ENCODE measurements at places on chromosomes 7 and 10. TPM values are rescaled to one million over a fixed set of nuclear protein-coding genes. Genes with fewer than 3 reads are reported as not detected.

GRCh38 chr10:46250481-46250880, 36.3 kb upstream of the ANTXRL start:
- H3K27me3 ChIP-seq: no peaks in the 10 kb centered on the region
- H3K4me1 ChIP-seq: no peaks in the 10 kb centered on the region
- no peaks in the 10 kb centered on the region for H3K36me3 ChIP-seq
- no peak overlapping the region for H3K27ac ChIP-seq
- DNase-seq: no peak

Gene CELF2
- total RNA-seq: 107 TPM

DNA sequence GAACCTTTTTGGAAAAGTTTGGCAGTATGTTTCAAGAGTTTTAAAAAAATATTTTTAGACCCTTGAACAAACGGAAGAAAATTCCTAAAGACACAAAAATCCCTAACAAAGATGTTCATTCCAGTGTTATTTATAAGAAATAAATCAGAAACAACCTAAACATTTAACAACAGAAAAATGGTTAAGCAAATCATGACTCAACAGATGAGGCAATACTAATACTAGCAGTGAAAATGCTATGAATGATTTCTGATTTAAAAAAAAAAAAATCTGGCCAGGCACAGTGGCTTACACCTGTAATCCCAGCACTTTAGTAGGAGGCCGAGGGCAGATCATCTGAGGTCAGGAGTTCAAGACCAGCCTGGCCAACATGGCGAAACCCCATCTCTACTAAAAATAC, 61.0 kb downstream of the ARHGAP12 start:
- H3K4me1 ChIP-seq: peaks cover 2% of the 10 kb centered on the region
- no peaks in the 10 kb centered on the region for H3K27me3 ChIP-seq
- H3K27ac ChIP-seq: no peak overlapping the region
- H3K4me3 ChIP-seq: no peak overlapping the region
- H3K36me3 ChIP-seq: no peaks in the 10 kb centered on the region
- DNase-seq: no peak

- H3K36me3 ChIP-seq: no peaks in the 10 kb centered on the region
- DNase-seq: no peak
- H3K27ac ChIP-seq: no peak overlapping the region
- H3K27me3 ChIP-seq: no peaks in the 10 kb centered on the region
- H3K4me1 ChIP-seq: no peaks in the 10 kb centered on the region
- H3K4me3 ChIP-seq: no peak overlapping the region
These were observed 275.7 kb upstream of the FZD1 start for GRCh38 chr7:90988516-90988915.

- H3K4me3 ChIP-seq: peak overlapping the region; percentile 31
- no peaks in the 10 kb centered on the region for H3K36me3 ChIP-seq
- DNase-seq: peak; percentile 46
- H3K27ac ChIP-seq: no peak overlapping the region
- H3K27me3 ChIP-seq: no peaks in the 10 kb centered on the region
These were observed 121.6 kb upstream of the ZNF92 start for GRCh38 chr7:65251851-65252620.

DNA sequence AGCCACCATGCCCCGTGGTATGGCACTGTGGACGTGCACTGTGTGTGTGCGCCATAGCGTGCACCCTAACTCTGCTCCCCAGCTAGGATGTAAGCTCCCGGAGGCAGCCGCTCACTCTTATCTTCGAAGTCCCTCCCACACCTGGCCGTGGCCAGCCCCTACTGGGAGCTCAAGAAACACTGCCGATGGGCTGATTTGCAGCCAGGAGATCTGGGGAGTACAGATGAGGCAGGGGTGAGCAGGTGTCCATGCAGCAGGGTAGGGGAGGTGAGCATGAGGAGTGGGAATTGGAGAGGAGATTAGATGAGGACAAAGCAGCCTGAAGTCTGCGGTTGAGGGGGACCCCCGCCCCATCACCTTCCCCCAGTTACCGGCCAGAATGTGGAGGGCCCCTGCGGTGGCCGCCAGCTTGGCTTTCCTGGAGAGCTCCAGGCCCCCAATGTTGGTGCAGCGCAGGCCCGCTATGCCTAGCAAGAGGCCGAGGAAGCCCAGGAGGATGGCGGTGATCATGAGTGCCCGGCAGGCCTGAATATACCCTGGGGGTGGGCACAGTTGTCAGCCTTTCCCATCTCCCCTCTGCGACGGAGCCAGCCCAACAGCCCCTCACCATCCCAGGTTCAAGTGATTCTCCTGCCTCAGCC, 3.6 kb downstream of the CLDN15 start:
- no peak for DNase-seq
- H3K4me1 ChIP-seq: peaks cover 3% of the 10 kb centered on the region
- H3K27ac ChIP-seq: no peak overlapping the region
- no peaks in the 10 kb centered on the region for H3K27me3 ChIP-seq
- H3K36me3 ChIP-seq: no peaks in the 10 kb centered on the region

DNA sequence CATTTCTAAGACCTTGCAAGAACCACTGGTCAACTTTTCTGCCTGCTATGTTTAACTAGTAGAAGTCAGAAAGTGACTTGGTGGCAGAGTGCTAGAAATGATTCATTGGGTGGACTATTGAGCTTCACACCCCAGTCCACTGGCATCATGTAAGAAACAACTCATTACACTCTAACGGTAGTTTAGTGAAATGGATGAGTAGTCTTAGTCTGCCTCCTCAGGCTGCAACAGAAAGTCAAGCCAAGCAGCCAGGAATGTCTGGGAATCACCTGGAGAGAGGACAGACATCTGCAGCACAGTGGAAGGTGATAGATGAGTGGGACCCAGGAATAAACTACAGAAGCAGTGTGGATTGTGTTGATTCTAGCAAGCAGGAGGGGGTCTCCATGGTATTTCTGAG, 125.4 kb downstream of the AUTS2 start:
- H3K27ac ChIP-seq: no peak overlapping the region
- H3K36me3 ChIP-seq: no peaks in the 10 kb centered on the region
- H3K27me3 ChIP-seq: no peaks in the 10 kb centered on the region
- H3K4me3 ChIP-seq: no peak overlapping the region
- DNase-seq: no peak

DNA sequence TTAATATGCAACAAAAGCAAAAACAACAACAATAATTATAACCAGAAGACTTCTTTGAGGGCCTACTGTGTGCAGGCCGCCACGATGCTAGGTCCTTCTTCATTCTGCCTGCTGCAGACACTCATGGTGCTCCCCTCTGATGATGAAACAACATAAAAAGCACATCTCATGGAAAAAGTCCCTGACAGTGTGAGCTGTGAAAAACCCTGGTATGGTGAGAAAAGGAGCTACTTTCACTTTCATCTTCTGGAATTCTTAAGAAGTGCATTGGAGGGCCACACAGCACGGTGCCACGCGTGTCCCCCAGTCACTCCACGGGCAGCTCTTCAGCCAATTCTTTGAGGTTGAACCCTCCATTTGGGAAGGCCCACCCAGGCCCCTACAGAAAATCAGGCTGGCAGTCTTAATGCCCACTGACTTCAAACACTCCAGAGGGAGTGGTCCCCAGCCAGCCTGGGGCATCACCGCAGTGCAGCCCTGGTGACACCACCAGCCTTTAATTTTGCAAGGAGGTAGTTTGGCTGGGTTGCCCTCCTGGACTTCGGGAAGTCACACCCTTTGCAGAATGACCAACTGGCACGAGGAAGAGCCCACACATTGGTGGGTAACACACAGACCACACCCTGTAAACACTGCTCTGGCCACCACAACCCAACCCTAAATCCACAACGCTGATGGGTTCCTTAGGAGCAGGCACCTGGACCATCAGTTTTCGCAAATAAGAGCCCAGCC, 7.7 kb downstream of the KCNMA1 start:
- DNase-seq: no peak
- H3K4me1 ChIP-seq: peaks cover 1% of the 10 kb centered on the region
- no peak overlapping the region for H3K4me3 ChIP-seq
- H3K27ac ChIP-seq: no peak overlapping the region
- no peaks in the 10 kb centered on the region for H3K36me3 ChIP-seq
- no peaks in the 10 kb centered on the region for H3K27me3 ChIP-seq

DNA sequence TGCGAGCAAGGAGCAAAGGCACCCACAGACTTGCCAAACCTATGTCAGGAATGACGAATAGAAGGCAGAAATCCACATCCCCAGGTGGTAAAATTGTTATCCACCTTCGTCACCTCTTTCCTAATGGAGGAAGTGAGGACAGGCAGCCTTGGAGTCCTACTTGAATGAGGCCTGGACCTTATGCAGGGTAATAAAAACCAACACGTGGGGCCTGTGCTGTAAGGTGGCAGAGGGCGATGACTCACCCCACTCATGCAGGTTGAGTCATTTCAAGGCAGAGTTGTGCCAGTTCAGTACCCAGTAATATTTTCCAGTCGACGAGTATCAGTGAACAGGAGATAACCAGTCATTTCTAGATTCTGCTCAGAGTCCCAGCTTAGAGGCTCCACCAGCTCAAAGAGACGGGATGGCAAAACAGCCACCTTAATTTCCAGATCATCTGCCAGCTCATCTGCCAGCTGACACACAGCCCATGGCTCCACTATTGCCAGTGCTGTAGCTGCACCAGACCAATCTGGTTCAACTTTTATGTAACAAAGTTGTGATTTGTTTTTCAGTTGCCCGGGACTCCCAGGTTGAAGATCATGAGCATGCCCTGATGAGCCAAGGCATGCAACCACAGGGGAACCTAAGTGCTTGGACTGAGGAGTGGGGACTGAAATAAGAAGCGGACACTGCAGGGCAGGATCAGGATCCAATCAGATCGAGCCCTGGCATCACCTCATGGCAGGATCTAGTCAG, 176.2 kb upstream of the ITGB1 start:
- no peaks in the 10 kb centered on the region for H3K27me3 ChIP-seq
- no peak overlapping the region for H3K4me3 ChIP-seq
- H3K4me1 ChIP-seq: peaks cover under 1% of the 10 kb centered on the region
- no peak for DNase-seq
- H3K36me3 ChIP-seq: no peaks in the 10 kb centered on the region

DNA sequence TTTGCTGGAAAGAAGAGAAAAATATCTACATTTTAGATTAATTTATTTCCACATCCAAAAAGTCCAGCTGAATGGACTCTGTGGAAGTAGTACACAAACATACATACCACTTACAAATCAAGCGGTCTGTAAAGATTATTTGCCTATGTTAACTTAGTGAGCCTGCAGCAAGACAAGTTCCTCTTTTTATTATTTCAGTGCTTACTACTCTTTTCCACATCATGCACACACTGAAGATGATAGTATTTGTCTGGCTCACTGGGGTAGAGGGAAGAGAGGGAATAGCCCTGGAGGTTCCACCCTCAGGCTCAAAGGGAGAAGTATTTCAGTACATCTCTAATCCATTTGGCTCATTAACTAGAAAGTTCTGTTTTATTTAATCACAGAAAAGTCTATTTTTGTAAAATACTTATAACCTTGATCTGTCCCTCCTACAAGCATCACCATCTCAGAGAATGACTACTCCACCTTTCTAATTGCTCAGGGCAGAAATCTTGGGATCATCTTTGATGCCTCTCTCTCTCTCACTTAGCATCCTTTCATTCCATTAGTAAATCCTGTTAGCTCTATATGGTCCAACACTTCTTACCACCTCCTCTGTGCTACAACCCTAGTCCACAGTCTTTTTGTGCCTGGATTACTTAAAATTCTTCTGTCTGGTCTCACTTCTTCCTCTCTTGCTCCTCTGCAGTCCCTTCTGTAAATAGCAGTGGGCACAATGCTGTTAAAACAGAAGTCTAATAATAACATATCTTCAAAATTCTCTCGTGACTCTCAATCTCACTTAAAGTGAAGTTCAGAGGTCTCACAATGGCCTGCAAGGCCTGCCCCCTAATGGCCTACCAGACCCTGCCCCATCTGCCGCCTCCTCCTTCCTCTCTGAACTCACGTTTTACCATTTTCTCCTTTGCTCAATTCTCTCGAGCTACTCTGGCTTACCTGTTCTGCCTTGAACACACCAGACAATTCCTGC, 64.3 kb upstream of the CCDC6 start:
- H3K36me3 ChIP-seq: no peaks in the 10 kb centered on the region
- DNase-seq: no peak
- H3K27me3 ChIP-seq: no peaks in the 10 kb centered on the region
- H3K4me3 ChIP-seq: no peak overlapping the region

GRCh38 chr10:96271016-96271815, at the start of gene BLNK:
TSS of gene BLNK (minus strand) at chr10:96271569. CDS start at chr10:96271398, 171 bp downstream.
- H3K4me3 ChIP-seq: no peak within 1 kb of the TSS
- H3K27me3 ChIP-seq: no peaks in the 10 kb centered on the region
- no peak within 1 kb of the TSS for H3K27ac ChIP-seq
- H3K36me3 ChIP-seq: no peaks in the 10 kb centered on the region
- no peaks in the 10 kb centered on the region for H3K4me1 ChIP-seq

- H3K27me3 ChIP-seq: no peaks in the 10 kb centered on the region
- DNase-seq: no peak
- H3K4me1 ChIP-seq: no peaks in the 10 kb centered on the region
- no peaks in the 10 kb centered on the region for H3K36me3 ChIP-seq
- no peak overlapping the region for H3K4me3 ChIP-seq
These were observed 434.2 kb downstream of the LRMDA start for GRCh38 chr10:75865413-75866299.

- no peak for DNase-seq
- no peaks in the 10 kb centered on the region for H3K4me1 ChIP-seq
- no peak overlapping the region for H3K27ac ChIP-seq
- H3K36me3 ChIP-seq: no peaks in the 10 kb centered on the region
- H3K27me3 ChIP-seq: no peaks in the 10 kb centered on the region
These were observed 48.3 kb downstream of the MCMBP start for GRCh38 chr10:119824299-119824698.

DNA sequence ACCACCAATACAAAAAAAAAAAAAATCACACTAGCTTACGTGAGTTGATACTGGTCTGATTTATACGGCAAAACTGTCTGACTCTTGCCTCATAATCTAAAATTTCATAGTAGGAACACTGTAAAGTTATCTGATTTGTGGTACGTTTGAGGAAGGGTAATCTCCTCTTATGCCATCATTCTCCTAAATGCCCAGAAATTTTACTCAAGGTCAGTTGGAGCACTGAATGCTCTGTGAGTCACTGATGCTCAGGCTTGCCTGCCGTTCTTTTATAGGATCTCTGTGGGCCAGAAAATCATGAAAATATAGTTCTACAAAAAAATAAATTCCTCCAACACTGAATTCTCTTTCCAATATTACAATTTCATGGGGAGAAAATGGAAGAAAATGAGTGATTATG, 135.7 kb downstream of the PDE1C start:
- no peaks in the 10 kb centered on the region for H3K36me3 ChIP-seq
- no peak for DNase-seq
- no peaks in the 10 kb centered on the region for H3K27me3 ChIP-seq
- H3K4me1 ChIP-seq: no peaks in the 10 kb centered on the region

GRCh38 chr7:70033226-70033625, 435.0 kb downstream of the AUTS2 start:
- H3K27ac ChIP-seq: no peak overlapping the region
- no peaks in the 10 kb centered on the region for H3K4me1 ChIP-seq
- no peak overlapping the region for H3K4me3 ChIP-seq

- no peak for DNase-seq
- peaks cover 27% of the 10 kb centered on the region for H3K4me1 ChIP-seq
- no peaks in the 10 kb centered on the region for H3K36me3 ChIP-seq
- no peak overlapping the region for H3K27ac ChIP-seq
- H3K4me3 ChIP-seq: no peak overlapping the region
These were observed 54.6 kb downstream of the BPGM start for GRCh38 chr7:134701272-134701671.

Measured in ovary (tissue), 10 donors.